Suprapubic skin (tissue), 4 donors: ENCODE measurements at places on chromosomes 11 and 22. TPM values are rescaled to one million over a fixed set of nuclear protein-coding genes. Genes with fewer than 3 reads are reported as not detected.

Gene SLC17A6
- not detected for total RNA-seq

Gene OR52I2
- total RNA-seq, result not detected

Gene HARBI1
- total RNA-seq, result 3.3 TPM

Gene CDPF1
- 8.0 TPM for total RNA-seq

Gene CARNS1
- 0.94 TPM for total RNA-seq

Gene OR5A1
- total RNA-seq, result not detected

Gene TSPAN4
- 50.1 TPM for total RNA-seq

DNA sequence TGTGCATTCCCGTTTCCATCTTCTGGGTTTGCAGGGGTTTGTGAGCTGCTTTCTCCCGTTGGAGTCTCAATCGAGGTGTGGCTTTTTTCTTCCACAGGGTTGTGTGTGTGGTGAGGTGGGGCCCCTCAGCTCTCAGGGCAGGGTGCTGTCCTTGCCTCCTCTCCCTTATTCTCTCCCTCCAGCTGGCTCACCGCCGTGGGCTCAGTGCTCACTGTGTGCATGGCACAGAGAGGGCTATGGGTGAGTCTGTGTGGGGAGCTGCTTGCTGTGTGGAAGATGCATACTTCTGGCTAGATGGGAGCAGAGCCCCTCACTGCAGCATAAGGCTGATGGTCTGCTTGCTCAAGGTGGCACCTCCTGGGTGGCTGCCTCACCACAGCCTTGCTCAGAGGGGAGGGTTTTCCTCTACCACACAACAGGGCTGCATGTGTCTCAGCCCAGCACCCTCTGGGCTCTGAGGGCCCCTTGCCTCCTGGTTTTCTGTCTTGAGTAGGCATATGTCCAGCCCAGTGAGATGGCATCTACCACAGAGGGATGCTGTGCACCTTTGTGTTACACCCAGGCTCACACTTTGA, 203.1 kb upstream of the B3GAT1 start:
- DNase-seq, result no peak

DNA sequence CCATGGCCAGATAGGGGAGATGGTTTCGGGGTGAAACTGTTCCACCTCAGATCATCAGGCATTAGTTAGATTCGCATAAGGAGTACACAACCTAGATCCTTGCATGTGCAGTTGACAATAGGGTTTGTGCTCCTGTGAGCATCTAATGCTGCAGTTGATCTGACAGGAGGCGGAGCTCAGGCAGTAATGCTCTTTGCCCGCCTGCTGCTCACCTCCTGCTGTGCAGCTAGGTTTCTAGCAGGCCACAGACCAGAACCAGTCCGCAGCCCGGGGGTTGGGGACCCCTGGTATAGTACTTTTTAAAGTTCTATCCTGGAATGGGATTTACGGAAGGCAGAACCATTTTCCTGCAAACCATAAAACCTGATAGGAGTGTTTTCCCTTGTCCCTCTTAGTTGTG, 54.6 kb downstream of the POLD3 start:
- no peak for DNase-seq

DNA sequence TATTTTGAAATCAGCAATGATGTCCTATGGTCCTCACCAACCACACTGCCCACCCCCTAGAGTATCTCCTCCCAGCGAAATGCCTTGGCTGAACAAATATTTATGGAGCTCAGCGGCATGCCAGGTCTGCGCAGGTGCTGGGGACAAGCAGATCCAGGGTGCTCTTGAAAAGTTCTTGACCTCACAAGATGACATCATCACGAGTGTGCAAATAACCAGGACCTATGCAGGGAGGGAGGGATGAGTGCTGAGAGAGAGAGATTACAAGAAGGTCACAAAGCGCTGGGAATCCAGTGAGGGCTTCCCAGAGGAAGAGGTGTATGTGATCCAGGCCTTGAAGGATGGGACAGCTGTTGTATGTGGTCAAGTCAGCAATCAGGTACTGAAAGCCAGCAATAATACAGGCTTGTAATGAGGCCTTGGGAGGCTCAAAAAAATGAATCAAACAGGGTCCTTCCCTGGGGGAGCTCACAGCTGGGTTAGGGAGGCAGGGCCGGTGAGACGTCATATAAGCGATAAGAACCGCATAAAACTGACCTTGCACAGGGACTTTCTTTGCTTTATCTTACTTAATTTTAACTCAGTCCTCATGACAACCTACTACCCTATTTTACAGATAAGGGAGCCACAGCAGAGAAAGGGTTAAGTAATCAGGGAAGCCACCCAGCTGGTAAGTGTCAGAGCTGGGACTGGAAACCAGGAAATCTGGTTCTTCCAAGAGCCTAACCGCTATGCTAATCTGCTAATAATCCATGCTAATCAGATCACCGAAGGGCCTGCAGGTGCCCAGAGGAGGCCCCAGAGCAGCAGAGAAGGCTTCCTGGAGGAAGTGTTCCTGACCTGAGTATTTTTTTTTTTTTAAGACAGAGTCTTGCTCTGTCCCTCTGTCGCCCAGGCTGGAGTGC, 8.2 kb downstream of the ARRB1 start:
- DNase-seq, result no peak

DNA sequence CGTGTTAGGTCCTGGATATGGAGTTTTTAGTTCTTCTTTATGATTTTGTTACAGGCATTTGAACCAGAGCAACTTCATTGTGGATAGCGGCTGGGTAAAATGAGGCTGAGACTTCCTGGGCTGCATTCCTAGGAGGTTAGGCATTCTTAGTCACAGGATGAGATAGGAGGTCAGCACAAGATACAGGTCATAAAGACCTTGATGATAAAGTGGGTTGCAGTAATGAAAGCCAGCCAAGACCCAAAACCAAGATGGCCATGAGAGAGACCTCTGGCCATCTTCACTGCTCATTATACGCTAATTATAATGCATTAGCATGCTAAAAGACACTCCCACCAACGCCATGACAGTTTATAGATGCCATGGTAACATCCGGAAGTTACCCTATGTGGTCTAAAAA, 23.4 kb upstream of the CLMP start:
- no peak for DNase-seq

GRCh38 chr22:46370584-46371291, 35.2 kb downstream of the TRMU start:
- DNase-seq, result no peak

DNA sequence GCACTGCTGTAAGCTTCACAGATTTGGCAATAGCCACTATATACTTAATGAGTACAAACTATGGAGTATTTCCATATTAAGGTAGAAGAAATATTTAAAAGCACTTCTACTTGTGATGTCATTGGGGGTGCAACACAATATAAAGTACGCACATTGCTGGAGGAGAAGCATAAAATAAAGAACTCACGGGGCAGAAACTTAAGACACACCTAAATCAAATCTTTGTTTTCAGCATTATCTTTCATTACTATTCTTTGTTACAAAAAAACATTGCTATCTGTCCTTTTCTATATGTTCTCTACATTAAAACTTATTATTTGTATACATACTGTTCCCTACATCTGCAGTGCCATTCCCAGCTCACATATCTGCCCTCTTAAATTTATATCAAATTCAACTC, 93.3 kb upstream of the VPREB1 start:
- no peak for DNase-seq

GRCh38 chr11:13043912-13044628, 35.0 kb downstream of the RASSF10 start:
- DNase-seq, result no peak

- no peak for DNase-seq
Measured at GRCh38 chr11:128472128-128473089, 114.9 kb downstream of the ETS1 start.

DNA sequence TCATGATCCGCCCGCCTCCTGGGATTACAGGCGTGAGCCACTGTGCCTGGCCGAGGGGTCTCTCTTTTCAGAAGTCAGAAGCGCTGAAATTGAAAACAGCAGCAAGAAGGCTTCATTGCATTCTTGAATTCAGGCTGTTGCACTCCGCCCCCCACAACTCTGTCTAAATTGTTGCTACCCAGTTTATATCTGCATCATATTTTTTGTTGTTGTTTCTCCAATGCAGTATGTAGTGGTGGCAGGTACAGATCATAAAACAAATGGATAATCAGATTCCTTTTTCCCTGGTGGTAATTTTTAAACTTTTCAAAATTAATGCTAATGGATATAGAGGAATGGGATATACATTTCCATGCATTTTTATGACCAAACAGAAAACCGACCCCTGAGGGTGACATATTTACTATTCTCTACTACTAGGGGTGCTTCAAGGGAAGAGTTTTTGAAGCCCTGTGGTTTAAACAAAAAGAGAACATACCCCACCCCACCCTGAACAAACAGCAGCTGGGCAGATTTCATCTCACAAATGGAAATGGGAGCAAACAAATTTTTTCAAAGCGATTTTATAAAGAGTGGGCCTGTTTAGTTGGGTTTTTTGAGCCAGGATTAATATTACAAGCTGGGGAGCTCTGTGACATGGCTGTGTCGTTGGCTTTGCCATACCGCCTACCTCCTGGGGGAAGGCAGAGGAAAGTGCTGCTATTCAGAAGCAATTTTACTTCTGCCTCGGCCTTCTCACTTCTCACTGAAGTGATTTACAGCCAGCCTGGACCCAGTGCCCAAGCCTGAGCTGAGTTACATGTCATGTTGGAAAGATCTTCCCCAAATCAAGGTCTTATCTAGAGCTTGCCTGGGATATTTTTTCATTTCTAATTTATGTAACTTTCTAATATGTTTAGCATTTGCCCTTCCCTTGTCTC, 16.0 kb upstream of the TMA7B start:
- DNase-seq, result no peak

- DNase-seq, result no peak
Measured at GRCh38 chr11:126500981-126501380, 145.5 kb downstream of the ST3GAL4 start.

GRCh38 chr11:2827256-2827655, 58.3 kb downstream of the CDKN1C start:
- no peak for DNase-seq

DNA sequence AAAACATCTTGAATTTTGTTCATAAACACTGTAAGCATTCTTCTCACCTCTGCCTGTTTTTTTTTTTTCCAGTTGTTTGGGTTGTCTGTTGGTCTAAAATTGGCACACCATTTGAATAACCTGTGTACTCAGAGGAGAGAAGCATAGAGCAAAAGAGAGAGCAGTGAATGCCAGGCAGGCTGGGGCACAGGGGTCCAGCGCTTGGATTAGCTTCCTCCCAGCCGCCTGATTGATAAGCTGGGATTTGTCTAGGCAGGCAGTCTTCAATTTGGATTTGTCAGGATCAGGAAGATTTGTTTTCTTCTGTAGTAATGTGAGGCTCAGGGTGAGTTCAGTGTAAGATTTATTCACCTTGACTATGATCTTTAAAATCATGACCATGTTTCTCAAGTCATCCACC, 59.0 kb downstream of the ARL14EP start:
- DNase-seq, result no peak
